Activated naive CD4-positive, alpha-beta T cell (primary cell): ENCODE measurements at places on chromosomes 7 and 10.

DNA sequence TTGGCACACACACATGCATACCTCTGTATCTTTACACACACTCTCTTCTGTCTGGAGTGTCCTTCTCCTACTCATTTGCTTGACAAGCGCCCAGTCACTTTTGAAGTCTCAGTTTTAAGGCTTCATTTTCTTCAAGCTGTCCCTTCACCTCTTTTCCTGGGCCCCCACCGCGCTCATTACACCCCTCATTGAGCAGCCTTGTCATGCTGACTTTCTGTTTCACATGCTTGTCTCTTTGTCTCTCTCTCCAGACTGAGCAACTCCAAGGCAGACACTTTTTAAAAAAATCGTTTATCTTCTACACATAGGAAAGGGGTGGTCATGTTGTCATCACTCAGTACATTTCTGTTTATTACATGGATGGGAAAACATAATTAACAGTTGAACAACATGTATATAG is 225.2 kb upstream of the FZD1 start:
- DNase-seq, result no peak

DNA sequence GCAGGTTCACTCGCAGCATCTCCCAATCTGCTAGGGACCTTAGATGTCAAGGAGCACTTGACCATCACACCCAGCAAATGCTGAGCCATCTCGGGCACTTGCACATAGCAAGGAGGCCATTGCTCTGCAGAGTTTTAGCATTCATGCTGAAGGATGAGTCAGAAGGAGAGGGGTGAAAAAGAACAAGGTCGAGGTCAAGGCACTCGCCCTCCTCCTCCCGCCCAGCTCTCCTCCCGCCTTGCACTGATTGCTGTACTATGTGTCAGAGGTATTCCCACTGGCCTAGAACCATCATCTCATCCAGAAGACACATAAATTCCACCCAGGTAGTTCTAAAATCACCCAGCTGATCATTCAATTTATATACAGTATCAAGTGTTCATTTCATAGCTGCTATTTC is 255.1 kb upstream of the SP4 start:
- no peak for DNase-seq

DNA sequence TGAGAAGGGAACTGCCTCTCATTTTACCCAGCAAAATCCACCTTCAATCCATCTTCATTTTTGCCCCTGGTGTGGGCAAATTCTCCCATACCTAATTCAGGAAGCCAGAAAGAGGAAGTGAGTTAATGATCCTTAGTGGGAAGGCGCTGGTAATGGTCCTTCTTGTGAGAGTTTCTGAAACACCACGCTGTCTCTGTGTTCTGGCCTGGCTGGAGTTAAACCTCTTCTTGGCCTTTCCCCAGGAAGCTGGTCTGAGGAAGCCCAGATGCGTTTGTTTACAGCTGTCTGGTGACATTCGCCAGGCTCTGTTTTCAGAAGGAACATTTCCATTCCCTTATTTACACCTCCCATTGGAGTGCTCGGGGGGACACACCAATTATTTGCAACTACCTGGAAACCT is 24.3 kb downstream of the HTRA1 start:
- no peak for DNase-seq

DNA sequence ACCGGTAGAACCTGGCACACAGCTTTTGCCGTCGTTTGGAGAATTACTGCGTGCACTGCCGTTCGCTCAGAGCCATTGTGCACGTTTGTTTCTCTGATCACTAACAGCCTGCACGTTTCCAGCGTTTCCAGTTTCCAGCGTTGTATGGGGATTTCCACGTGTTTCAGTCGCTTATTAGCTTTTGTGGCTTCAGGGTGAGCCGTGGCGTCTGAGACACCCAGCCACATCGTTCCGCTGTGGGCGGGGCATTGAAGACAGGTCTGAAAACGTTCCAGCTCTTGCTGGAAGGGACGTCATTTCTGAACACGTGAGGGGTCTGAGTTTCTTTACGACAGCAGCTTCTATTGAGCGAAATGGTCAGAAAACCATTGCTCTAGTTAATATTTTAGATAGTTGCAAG is 164.8 kb downstream of the DNAJB6 start:
- no peak for DNase-seq

DNA sequence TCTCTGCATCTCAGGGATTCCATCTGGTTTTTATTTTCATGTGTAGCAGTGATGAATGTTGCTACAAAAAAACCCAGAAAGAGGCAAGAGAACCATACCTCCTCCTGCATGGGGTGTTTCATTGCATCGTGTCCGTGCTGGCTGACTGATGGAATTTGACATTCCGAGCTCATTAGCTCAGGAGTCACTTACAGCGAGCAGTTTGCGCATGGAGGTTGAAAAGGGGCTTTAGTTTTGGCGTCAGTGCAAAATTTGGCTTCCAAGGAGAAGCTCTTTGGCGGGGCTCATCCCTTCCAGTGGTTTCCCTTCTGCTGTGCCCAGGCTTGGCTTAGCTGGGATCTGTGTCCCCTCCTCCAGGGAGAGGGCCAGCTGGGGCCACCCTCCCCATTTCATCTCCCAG is 25.8 kb downstream of the EMX2 start:
- DNase-seq, result no peak

- DNase-seq, result no peak
Observed at GRCh38 chr7:135792363-135792668, 43.7 kb upstream of the FAM180A start.

- DNase-seq, result no peak
Observed at GRCh38 chr7:44733708-44734481, 14.8 kb upstream of the ZMIZ2 start.

GRCh38 chr7:158695726-158696452 is 8.7 kb downstream of the NCAPG2 start:
- peak; percentile 36 for DNase-seq

DNA sequence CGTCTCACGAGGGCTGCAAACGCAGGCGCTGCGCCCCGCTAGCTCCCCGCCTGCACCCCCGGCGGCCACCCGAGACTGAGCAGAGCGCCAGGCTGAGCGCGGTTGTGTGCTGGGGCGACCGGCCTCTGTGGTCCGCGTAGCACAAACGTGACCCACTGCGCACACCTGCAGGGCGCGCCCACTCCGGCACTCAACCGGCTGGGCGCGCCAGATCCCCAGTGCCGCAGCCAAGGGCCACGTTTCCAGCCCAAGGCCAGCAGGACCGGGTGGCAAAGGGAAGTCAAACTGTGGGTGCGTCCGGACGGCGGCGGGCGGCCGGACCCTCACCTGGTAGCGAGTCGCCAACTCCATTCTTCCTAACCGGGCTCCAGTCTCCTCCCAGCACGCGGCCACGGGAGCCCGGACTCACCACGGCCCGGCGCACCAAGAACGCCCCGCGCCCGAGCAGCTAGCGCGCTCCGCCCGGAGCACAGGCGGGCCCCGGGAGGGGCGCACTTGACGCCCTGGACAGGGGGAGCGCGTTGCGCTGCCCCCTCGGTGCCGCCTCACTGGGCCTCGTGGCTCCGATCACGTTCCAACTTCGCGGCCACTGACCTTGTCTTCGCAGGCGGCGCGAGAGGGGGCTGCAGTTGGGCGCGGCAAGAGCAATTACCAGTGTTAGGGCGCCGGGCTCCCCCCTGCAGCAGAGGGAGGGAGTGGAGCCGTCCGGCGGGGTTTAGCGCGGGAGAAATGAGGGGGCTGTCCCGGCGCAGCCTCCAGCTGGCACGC is at the start of gene CDCA7L:
Gene CDCA7L, minus strand, starts transcription at position 446 of the 768 bp plus-strand sequence. Its CDS starts 95 bp downstream, at position 351.
- peak; percentile 44 for DNase-seq

GRCh38 chr10:103736044-103736443 is 119.3 kb downstream of the SH3PXD2A start:
- DNase-seq, result no peak

DNA sequence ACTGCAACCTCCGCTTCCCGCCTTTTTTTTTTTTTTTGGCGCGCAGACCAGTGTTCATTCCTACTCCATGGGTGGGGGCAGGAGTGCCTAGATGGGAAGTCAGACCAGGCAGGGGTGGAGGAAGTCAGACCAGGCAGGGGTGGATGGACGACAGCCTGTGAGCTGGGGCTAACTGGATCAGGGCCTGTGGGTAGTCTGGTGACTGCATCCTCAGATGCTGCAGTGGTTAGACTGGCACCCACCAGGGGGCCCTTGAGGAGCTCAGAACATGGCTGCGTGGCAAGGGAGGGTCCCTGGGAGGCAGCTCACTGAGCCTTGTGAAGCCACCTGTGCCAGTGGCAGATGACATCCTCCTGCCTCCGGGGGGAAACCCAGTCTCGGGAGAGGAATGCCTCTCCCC is 35.1 kb downstream of the RCC1L start:
- no peak for DNase-seq

- no peak for DNase-seq
Observed at GRCh38 chr10:130808243-130808642, 503.3 kb downstream of the TCERG1L start.

GRCh38 chr10:56135828-56136227 is 225.2 kb downstream of the ZWINT start:
- DNase-seq, result no peak

- DNase-seq, result no peak
Observed at GRCh38 chr7:125126376-125126775, 196.8 kb upstream of the POT1 start.

- DNase-seq, result no peak
Observed at GRCh38 chr10:31123946-31124345, 92.3 kb upstream of the ZNF438 start.

DNA sequence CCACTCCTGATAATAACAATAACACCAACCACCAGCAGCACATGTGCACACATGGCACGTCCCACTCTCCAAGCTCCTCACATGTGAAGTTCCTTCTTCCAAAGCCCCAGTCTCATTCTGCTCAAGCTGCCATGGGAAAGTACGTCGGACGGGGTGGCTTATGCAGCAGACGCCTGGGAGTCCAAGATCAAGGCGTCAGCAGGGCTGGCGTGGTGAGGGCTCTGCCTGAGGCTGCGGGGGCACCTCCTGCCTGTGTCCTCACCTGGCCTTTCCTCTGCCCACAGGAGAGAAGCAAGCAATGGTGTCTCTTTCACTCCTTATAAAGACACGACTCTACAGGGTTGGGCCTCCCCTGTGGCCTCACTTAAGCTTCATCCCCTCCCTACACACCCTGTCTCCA is 68.8 kb upstream of the INSIG1 start:
- DNase-seq, result no peak

DNA sequence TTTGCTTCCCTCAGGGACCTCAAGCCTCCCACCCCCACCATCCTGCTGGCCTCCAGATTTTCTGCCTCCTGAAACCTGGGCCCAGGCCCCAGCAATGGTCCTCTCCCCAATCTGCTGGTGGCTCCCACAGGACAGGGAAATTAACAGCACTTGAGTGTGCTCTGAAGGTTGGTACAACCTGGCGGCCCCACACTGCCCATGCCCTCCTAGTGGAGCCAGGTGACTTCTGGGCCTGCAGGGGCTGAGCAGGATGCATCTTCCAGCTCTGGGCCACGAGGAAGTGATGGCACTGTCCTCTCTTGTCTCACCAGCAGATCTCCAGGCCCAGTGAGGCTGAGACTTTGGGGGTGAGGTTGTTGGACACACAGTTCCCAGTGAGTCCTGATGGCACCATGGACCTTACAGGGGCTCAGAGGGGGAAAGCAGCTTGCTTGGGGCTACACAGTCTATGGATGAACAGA is 3.6 kb upstream of the ZMIZ1 start:
- no peak for DNase-seq

- DNase-seq, result no peak
Observed at GRCh38 chr7:120274482-120274881, 1.5 kb downstream of the KCND2 start.

- no peak for DNase-seq
Observed at GRCh38 chr10:109899356-109900331, 23.7 kb downstream of the XPNPEP1 start.

GRCh38 chr10:74669210-74669609 is 157.2 kb upstream of the KAT6B start:
- no peak for DNase-seq

- no peak for DNase-seq
Observed at GRCh38 chr10:1403508-1404322, 333.6 kb downstream of the ADARB2 start.

GRCh38 chr10:6348096-6348874 is 145.6 kb downstream of the PFKFB3 start:
- peak; percentile 55 for DNase-seq

DNA sequence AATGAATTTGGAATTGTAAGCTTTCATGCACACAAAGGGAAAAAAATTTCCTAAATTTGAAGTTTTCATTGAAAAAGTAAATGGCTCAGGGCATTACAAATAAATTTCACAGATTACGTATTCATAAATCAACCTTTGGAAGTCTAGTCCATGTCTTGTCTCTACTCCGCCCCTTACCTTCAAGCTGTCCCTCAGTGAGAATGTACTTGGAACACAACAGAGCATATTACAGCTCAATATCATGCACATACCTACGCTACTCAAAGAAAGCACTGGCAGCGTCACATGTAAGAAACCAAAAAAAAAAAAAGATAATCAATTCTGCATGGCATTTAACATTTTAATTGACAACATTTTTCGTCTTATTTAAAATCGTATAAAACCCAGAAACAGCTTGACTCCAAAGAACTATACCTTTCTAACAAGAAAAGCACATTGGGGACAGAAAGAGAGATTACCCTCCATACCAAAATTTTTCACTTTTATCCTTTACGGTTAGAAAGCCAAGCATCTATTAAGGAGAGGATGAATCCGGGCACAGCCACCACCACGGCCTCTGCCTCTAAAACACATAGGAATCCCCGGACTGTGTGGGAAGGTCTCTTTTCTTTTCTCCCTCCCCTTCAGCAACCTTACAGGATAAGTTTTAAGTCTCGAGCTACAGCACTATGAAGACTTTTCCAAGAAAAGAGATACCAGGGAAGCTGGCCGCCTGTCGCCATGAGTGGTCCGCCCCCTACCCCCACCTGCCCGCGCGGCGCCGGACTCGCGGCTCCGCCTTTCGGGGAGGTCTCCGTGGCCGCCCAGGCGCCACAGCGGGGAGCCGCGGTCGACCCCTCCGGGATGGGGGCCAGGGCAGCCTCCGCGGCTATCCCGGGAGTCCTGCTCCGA is 1.1 kb downstream of the JMJD1C start:
- no peak for DNase-seq
